ELR (cell line): ENCODE measurements at places on chromosomes 1 and 21.

- DNase-seq: no peak
These were observed 409.2 kb downstream of the USH2A start for GRCh38 chr1:216014086-216014485.

GRCh38 chr1:59947047-59947938, 20.7 kb upstream of the CYP2J2 start:
- peak; percentile 70 for DNase-seq

- no peak for DNase-seq
These were observed 32.8 kb downstream of the C2CD2 start for GRCh38 chr21:41921021-41921420.

- no peak for DNase-seq
These were observed 363.5 kb upstream of the ADGRL2 start for GRCh38 chr1:81437213-81437612.

- DNase-seq: no peak
These were observed 60.1 kb downstream of the PKN2 start for GRCh38 chr1:88744142-88744541.

DNA sequence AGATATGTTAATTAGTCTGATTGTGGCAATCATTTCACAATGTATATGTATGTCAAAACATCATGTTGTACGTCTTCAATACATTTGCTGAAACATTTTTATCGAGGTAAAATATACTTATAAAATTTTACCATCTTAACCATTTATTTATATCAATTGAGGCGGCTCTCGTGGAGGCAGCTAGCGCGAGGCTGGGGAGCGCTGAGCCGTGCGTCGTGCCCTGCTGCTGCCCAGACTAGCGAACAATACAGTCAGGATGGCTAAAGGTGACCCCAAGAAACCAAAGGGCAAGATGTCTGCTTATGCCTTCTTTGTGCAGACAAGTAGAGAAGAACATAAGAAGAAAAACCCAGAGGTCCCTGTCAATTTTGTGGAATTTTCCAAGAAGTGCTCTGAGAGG, 202.5 kb upstream of the PBX1 start:
- DNase-seq: no peak

DNA sequence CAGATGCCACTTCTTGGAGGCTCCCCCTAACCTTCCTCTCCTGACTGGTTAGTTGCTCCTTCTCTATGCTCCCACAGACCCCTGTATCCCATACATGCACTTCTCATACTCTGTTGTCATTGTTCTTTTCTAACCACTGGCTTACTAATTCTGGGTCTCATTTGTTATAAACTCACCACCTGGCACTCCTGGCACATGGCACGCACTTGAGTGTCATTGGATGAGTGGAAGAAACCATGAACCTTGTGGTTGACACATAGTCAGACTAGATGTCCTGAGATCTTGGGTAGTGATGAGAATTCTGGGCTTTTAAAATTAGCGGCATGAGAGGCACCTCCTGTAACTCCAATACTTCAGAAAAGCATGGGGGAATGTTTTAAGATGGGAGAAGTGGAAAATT, 49.3 kb downstream of the TRIM62 start:
- DNase-seq: no peak

- DNase-seq: no peak
These were observed 8.6 kb upstream of the NTNG1 start for GRCh38 chr1:107132195-107132594.

DNA sequence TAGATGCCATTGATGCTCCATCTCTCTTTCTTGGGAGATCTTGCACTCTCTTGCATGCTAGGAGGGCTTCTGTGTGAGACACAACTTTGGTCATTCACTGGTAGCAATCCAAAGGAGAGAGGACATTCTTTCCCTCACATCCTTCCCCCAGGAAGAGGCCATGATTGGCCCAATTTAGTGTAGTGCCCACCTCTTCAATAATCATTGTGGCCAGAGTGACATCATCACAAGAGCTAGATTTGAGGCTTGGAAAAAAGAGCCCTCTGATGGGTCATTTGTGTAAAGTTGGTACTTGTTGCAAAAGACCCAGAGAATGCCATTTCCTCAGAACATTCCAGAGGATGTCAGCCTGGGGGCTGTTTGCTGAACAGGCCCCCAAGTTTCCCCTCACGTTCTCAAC, 30.2 kb downstream of the S100A6 start:
- peak; percentile 23 for DNase-seq

GRCh38 chr1:162855461-162856150, 5.4 kb downstream of the CCDC190 start:
- DNase-seq: peak; percentile 77

DNA sequence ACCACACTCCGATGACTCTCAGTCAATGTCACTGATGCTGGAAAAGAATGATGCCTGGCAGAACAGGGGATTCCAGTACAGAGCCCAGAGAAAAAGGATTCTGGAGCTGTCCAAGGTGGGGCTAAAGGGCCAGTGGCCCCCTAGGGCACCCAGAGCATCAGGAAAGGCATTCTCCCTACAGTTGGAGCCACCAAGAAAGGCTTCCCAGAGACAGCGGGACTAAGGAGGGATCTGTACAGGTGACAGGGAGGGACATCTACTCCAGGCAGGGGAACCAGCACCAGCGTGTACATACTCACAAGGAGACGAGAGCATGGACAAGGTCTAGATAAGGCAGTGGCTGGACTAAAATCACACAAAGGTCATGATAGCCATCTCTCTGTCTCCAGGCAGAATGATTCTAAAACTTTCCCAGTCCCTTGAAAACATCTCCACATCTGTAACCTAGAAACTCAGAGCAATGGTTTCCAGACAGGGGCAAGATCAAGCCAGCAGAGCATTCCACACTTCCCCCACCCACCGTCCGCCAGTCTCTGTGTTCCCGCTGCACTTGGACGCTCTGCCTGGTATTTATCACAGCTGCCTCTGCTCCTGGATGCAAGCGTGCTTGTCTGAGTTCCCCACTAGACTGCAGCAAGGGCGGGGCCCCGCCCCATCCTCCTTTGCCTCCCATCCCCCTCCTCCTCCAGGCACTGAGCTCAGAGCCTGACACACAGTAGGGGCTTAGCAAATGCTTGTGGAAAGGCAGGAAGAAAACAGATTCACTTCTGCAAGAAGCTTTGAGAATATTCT, 111.6 kb upstream of the ZC3H12A start:
- no peak for DNase-seq

DNA sequence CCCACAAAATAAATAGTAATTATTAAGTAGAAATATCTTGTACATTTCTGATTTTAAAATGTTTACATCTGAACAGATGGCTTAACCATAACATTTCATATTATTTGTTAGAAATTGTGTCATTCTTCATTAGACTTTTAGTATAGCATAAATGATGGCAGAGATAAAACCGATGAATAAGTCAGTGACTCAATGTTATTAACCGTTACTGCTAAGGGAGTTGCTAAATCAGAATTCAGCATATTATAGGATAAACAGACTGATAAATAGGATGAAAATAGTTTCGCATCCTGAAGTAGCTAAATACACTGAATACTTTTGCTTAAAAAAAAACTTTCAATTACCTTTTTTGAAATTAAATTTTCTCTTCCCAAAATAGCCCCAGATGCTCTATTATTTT, 610.6 kb upstream of the ZP4 start:
- peak; percentile 60 for DNase-seq

GRCh38 chr1:61892977-61893376, 150.7 kb downstream of the PATJ start:
- no peak for DNase-seq

GRCh38 chr21:36092681-36093080, 22.9 kb downstream of the CBR1 start:
- peak; percentile 20 for DNase-seq

GRCh38 chr1:17307946-17308345, at the start of gene PADI4:
Gene PADI4, plus strand, starts transcription at chr1:17308197. Its CDS starts 26 bp downstream, at chr1:17308223.
- peak; percentile 16 for DNase-seq

DNA sequence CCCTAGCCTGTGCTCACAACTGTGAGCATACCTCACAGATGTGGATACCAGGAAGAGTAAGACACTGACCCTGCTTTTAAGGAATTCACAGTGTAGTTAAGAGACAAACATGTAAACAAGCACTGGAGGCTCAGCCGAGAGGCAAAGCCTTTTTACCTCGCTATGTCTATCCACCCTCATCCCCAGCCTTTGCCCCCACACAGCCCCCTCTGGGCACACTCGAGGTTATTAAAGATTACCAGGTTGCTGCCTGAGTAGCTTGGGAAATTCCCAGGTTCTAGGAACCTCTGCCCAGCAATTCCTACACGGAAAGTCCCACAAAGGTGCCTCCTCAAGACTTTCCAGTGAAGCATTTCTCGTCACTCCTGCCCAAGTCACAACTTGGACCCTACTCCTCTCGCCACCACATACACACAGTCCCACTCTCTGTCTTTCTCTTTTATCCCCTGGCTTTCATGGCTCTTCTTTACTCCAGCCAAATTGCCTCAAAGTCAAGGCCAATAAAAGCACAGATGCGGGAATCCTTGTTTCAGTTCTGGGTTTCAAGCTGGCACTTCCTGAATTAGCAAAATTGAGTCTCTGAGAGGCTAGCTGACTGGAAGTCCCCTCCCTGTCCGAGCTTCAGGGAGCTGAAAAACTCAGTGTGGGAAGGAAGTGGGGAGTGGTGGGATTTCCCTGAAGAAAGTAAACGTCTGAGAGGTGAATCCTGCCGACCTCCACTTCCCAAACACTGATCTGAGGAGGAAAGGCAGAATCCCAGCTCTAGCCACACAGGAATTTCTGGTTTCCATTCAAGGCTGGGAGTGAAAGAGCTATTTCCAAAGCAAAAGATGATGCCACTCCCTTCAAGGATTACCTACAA, 7.6 kb downstream of the DENND2D start:
- DNase-seq: peak; percentile 18

GRCh38 chr1:117260761-117261423, 50.2 kb upstream of the VTCN1 start:
- no peak for DNase-seq

DNA sequence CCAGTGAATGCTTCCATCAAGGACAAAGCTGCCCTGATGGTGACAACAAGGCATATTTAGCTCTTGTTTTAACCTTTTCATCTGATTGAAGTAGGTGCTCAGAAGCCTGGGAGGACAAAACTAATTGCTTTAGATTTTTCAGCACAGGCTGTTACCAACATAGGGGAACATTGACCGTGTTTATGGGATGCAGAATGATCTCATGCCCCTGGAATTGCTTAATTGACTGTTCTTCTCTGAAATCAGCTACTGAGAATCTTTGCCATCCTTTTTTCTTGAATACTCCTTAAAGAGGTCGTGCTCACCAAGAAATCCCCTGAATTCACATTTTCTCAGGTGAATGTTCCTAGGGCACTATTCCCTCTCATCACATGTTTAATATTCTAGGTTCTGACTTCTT, 95.9 kb upstream of the CCDC190 start:
- peak; percentile 32 for DNase-seq

GRCh38 chr21:41610042-41610839, 102.3 kb upstream of the TMPRSS2 start:
- peak; percentile 74 for DNase-seq

- no peak for DNase-seq
These were observed 1.5 kb upstream of the FCMR start for GRCh38 chr1:206923009-206923960.

- peak; percentile 63 for DNase-seq
These were observed 14.5 kb upstream of the CFAP298 start for GRCh38 chr21:32626621-32627196.

- no peak for DNase-seq
These were observed 6.7 kb downstream of the NCMAP start for GRCh38 chr1:24562625-24563024.

GRCh38 chr1:18217398-18218043, 109.9 kb downstream of the IGSF21 start:
- peak; percentile 23 for DNase-seq

DNA sequence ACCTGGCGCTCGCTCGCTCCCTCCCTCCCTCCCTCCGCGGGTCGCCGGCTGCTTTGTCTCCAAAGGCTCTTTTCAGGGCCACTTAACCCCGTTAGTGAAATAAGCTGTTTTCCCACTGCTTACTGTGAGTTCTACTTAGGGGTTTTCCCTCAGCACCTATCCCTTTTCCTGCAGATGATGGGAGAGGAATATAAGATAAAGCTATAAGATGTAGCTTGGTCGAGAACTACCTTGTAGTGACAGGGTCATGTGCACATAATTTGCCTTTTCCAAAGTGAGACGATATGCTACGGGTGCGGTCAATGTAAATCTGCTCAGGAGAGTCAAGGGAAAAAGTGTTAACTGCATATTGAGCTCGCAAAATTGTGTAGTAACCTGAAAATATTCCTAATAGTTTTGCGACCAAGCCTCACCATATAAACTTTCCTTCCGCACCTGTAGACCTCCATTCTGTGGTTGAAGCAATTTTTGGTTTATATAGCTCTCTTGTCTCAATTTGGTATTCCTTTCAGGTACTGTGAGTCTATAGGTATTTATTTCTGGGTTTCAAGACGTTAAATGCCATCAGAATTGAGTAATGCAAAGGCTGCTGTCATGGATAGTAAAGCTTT, 55.8 kb upstream of the BOLA1 start:
- DNase-seq: peak; percentile 36

GRCh38 chr1:228346731-228347130, 59.9 kb downstream of the TRIM11 start:
- no peak for DNase-seq

GRCh38 chr21:17989780-17990179, 170.6 kb upstream of the C21orf91 start:
- no peak for DNase-seq

DNA sequence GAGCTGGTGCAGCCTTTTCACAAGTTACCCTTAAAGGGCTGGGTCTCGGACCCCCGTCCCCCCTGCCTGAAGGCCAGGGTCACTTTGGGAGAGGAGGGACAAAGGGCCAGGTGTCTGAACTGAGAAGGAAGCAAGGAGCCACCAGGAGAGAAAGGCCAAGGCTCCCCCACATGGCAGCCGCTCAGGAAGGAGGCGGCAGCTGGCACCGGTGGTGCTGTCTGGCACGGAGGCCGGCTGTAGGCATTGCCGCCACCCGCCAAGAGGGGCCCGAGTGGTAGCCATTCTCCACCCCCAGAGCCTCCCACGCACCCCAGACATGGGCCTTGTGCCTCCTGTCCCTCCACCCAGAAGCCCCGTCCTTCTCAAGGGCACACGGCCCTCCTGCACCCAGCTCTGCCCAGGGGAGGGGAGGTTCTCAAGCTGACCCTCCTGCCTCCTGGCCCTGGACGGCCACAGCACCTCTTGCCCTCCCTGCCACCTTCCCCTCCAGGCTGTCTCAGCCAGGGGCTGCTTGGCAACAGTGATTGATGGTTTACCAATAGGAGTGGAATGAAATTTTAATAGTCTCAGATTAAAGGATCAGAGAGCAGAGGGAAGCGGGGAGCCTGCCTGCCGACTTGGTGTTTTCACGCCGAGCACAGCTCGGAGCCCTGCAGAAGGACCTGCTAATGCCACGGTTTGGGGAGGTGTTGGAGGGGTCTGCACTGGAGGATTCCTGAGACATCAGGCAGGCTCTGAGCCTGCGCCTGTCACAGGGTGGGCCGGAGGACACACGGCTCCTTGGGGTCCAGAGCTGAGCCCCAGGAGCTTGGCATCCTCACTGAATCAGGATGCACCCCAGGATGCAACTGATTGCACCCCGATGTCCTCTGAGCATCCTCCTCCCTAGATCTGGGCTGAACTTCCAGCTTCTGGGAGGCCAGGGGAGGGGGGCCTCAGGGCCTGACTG, 211.9 kb upstream of the VAMP3 start:
- no peak for DNase-seq

DNA sequence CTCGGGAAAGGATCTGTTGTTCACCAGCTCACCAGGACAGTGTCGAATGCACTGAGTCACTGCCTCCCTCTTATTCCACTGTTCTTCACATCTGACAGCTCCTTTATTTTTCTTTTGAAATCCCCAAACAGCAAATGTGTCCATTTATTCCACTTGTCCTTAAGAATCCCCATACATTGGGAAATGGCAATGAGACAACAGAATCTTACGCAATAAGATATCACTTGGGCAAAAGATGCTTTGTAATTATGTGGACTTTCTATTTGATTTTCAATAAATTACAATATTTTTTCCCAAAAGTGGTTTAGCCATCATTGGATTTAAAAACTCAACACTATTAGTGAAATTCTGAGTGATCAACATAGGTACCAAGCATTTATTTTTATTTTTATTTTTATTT, 3.7 kb downstream of the KRTAP20-2 start:
- no peak for DNase-seq
